ENCODE measurements at places on chromosomes 12 and 14.

DNA sequence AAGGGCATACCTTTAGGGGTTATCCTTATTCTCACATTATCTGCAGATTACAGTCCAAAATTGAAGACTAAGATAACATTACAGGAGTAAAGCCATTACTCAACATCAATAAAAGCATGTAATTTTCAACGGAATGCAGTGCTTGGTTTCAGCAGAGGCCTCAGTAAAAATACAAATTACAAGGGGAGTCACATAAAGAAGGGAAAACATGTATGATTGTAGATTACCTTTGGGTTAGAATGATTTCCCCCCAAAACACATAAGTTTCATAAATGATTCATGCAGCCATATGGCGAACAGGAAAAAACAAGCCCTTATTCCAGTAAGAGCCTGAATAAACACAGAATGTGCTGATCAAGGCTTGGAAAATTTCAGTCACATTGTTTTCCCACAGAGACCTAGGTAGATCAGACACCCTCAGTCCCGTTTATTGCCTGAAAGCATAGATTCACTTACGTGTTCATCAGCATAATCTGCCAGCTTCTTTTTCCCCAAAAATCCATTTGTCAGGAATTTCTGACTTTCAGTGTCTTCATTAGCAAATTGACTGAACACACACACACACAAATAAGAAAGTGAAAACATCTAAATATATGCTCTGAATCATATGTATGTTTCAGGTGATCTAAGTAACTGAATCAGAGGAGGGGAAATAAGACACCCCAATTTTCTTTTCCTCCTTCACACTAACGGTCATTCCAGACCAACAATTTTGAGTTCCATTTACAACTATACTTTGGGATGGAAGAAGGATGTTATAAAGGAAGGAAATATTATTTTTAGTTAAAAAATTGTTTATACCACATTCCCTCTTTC is 37.5 kb downstream of the SLC38A4 start:
- no peak for DNase-seq

DNA sequence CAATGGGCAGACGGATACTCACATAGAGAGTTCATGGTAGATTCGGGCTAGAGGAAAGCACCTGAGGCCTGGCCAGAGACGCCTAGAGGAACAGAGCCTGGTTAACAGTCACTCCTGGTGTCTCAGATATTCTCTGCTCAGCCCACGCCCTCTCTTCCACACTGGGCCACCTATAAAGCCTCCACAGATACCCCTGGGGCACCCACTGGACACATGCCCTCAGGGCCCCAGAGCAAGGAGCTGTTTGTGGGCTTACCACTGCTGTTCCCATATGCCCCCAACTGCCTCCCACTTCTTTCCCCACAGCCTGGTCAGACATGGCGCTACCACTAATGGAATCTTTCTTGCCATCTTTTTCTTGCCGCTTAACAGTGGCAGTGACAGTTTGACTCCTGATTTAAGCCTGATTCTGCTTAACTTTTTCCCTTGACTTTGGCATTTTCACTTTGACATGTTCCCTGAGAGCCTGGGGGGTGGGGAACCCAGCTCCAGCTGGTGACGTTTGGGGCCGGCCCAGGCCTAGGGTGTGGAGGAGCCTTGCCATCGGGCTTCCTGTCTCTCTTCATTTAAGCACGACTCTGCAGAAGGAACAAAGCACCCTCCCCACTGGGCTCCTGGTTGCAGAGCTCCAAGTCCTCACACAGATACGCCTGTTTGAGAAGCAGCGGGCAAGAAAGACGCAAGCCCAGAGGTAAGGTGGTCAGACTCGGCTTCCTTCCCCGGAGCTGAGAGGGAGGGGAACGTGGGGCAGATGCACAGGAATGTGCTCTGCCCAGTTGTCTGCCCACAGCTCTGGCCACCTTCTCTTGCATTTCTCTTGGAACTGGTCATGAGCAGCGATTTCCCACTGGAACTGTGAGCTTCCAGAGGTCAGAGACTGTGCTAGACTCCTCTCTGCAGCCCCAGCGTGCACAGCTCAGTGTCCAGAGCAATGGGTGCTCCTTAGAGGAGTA is at the start of gene CD4:
TSS of gene CD4 (plus strand) at position 557 of the 953 bp plus-strand sequence. CDS start 10,611 bp downstream, outside the sequence.
- no peak for DNase-seq

- no peak for DNase-seq
Measured at GRCh38 chr12:6386491-6386890, 2.5 kb downstream of the LTBR start.

GRCh38 chr12:25332143-25332542 is 81.4 kb upstream of the KRAS start:
- no peak for DNase-seq

- no peak for DNase-seq
Measured at GRCh38 chr12:24898185-24898584, 50.7 kb downstream of the BCAT1 start.

DNA sequence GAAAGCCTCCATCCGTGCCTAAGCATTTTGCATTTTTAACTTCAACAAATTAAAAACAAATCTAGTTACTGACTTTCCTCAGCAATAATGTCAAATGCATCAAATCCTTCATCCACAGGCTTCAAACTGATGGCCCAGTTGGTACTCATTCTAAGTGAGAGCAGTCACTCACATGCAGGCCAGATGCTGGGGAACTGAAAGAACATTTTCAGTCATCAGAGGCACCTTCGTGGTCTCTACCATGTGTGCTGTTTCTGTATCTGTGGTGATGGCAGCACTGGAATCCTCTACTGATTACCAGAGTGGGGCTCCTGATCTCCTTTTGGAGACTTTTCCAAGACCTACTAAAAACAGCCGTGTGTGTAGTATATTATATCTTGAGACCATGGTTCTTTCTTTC is 145.2 kb downstream of the PRIMA1 start:
- DNase-seq = no peak

DNA sequence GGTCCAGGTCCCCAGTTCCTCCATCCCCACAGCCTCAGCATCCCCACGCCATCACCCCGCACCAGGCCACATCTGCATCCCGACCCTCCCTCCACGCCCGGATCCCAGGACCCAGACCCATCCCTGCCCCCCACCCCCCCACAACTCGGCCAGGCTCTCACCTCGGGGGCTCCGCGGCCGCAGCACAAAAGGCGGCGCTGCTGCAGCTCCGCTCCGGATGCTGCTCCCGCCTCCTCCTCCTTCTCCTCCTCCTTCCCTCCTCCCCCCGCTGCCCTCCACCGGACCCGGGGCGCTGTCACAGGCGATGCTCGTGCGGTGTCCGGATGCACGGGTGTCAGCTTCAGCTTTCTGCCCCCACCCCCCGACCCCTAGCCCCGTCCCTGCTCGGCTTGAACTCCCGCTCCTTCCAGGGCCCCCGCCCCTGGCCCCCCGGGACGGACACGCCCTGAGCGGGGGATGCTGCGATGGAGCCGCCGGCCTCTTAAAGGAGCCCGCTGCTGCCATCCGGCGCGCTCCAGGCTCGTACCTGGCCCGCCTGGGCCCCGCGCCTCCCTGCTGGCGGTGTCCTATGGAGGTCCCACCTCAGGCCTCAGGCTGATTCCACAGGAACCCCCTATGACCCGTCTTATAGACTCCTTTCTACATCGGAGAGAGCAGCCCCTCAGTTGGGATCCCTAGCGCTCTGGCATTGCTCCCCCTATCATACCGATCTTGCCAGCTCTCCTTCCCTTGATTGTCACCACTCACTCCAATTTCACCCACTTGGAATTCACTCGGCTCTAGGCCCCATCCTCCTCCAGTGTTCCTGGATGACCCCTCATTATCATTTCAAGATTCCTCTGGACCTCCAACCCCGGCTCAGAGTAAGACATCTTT is at the start of gene MAP3K12:
TSS of gene MAP3K12 (minus strand) at position 193 of the 876 bp plus-strand sequence. CDS start 12,067 bp downstream, outside the sequence.
- DNase-seq = no peak

DNA sequence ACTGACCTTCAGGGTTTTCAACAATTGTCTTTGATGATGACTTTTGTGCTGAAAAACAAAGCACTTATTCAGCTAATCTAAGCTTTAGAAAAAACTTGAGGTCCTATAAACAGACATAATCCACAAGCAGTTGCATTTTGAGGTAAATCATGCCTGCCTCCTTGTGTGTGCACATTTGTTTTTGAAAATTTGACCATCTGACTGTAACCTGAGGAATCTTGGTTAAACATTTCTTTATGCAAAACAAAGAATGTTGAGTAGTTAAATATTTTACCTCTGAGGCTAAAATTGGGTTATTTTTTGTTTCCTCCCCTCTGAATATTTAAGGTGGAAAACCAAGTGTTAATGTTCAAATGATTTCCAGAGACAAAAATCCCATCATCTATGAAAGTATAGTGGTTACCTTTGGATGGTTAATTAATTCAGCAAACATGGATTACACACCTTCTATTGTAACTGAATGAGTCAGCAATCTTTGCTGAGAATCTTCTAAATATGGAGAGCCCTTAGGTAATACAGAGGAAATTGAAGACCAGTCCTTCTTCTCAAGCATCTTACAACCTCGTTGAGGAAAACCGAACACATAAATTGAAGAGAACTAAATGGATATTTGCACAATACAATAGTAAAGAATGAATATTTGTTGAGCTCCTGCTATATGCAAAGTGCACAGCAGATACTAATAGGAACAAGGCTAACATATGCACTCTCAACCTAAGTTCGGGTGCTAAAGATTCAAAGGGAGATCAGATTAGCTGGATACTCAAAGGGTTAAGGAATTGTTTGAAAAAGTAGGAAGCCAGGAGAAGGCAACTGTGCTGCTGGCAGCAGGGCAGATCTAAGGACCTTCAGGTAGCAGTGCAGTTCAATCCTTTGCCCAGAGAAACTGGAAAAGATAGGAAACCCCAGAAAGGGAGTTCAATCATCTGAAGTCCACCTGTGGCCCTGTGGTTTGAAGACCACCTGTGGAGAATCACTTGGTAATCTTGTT is 115.2 kb downstream of the BMP4 start:
- no peak for DNase-seq

- no peak for DNase-seq
Measured at GRCh38 chr14:87522575-87522974, 470.4 kb downstream of the GALC start.

- DNase-seq = no peak
Measured at GRCh38 chr12:24845615-24846014, 103.3 kb downstream of the BCAT1 start.

GRCh38 chr12:69719336-69720316 is 19.0 kb upstream of the RAB3IP start:
- DNase-seq = no peak

Measured in NCI-H1048 (cell line).